ENCODE measurements at places on chromosomes 11 and 22.

GRCh38 chr11:70862093-70862492 lies 390.3 kb downstream of the SHANK2 start:
- DNase-seq: no peak

GRCh38 chr11:68783216-68783821 lies 32.0 kb upstream of the TESMIN start:
- DNase-seq: no peak

DNA sequence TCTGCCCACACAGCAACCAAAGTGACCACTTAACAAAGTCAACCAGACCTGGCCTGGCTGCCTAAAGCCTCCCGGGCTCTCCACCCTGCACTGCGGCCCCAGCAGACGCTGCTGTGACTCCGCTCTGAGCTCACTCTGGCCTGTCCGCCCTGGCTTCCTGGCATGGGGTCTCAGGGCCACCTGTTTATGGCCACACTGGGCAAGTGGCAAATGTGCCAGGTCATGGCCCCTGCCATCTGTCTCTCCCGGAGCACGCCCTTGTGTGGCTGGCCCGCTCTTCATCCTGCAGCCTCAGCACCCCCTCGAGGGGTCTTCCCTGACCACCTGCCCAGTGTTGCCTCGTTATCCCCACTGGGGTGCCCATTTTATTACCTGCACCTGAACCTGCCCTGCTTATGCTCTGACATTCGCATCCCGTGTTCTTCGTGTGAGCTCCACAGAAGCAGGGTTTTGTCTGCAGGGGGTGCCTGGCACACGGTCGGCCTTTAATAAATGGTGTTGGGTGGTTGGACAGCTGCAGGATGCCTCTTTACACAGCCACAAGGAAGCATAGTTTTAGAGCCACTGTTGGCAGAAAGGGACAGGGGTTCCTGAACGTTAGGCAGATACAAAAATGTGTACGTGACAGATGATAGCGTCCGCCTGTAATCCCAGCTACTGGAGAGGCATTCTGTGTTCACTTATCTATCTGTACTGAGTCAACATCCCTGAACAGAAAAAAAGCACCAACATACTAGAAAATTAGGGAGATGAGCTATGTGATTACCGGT lies 785.6 kb downstream of the TBC1D22A start:
- no peak for DNase-seq

- no peak for DNase-seq
These were observed 138.3 kb upstream of the PLET1 start for GRCh38 chr11:112398798-112399478.

GRCh38 chr22:26732284-26732683 lies 74.9 kb downstream of the MIAT start:
- no peak for DNase-seq

GRCh38 chr11:6233984-6234386 lies 451 bp downstream of the FHIP1B start:
- DNase-seq: no peak

- peak; percentile 84 for DNase-seq
These were observed 3.9 kb upstream of the RAB38 start for GRCh38 chr11:88179141-88179540.

DNA sequence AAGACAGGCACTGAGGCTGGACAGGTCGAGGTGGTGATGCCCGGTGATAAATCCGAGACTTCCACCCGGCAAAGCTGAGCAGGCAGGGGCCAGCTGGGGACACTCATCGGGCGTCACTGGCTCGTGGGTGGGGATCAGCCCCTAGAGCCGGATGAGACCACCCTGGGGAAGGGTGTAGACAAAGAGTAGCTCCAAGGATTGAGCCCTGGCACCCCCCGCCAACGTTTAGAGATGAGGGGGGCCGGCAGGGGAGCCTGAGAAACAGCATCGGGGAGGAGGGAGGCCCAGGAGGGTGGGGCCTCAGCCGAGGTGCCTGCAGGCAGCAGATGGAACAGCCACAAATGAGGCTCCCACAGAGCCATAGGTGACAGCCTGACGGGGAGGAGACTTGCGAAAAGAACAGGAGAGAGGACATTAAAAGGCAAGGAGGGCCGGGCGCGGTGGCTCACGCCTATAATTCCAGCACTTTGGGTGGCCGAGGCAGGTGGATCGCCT lies 27.4 kb upstream of the CBX7 start:
- no peak for DNase-seq

- no peak for DNase-seq
These were observed 688.5 kb downstream of the TBC1D22A start for GRCh38 chr22:47450876-47451475.

GRCh38 chr11:11946180-11946579 lies 62.2 kb downstream of the DKK3 start:
- no peak for DNase-seq

- no peak for DNase-seq
These were observed 26.7 kb downstream of the UPB1 start for GRCh38 chr22:24521791-24522245.

DNA sequence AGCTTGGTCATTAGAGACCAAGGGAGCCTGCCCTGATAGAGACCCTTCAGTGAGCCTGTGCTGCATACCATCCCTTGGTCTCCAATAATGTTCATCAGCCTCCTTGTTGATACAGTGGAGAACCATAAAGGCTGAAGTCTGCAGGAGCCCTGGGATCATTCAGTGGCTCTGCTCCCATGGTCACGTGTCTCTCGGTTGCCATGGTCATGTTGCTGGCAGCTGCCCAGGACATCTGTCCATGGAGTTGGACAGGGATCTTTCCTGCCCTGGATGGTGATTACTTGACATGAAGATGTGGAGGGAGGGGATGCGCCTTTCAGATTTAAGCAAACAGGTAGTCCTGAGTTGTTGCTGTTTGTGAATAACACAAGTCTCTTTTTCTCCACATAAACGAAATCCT lies 38.2 kb downstream of the CYB5R2 start:
- no peak for DNase-seq

- DNase-seq: no peak
These were observed at the start of gene TAGLN for GRCh38 chr11:117199053-117199915. Gene TAGLN, plus strand, starts transcription at chr11:117199370. Its CDS starts 3,644 bp downstream, at chr11:117203014.

- no peak for DNase-seq
These were observed 78.4 kb downstream of the IGLL1 start for GRCh38 chr22:23501708-23502107.

- DNase-seq: no peak
These were observed 94.1 kb downstream of the CACNA1I start for GRCh38 chr22:39664485-39665200.

DNA sequence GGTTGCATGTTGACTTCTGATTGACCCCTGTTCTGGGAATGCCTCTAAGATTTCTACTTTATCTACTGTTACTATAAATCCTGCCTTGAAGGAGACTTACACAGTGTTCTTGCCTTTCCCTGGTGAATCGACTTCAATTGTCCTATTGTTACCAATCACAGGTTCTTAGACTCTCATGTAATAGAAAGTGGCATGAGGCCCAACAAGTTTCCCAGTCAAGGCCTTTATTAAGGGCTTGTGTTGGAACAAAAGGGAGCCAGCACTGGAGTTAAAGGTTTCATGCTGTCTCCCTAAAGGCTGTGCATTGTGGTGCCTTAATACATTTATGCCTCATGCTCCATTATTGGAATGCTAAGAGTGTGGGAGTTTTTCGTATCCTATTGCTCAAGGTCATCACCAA lies 23.3 kb downstream of the MS4A2 start:
- no peak for DNase-seq

DNA sequence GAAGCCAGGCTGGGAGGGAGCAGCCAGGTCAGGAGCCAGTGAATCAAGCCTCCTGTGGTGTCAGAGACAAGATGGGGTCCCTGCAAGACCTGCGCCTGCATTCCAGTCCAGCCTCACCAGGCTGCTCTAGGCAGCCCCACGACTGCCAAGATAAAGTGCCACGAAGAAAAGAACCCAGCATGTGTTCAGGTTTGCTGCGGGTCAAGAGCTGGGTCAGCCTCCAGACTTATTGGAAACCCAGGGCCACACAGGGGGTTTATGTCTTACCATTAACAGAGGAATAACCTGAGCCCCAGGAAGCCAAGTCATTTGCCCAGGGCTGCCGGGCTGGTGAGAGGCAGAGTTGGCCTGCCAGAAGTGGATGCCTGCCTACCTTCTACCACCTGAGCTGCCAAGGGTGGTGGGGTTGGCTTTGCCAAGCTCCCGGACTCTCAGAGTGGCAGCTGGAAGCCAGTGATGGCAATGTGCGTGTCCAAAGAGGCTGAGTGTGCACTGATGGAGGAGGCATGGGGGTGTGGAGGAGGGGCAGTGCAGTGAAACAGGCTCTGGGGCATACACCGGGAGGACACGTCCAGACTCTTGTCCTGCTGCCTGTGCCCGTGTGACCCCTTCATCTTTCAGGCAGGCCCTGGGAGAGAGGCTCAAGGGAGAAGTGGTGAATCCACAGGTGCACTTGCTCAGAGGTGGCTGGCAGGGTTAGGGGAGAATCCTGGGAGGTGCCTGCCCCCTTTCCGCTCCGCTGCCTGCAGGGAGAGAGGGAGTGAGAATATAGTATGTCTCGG lies 1.7 kb downstream of the RASD2 start:
- DNase-seq: no peak

- DNase-seq: no peak
These were observed 130.4 kb downstream of the ATXN10 start for GRCh38 chr22:45802054-45802453.

GRCh38 chr22:38411016-38411415 lies 44.0 kb downstream of the KCNJ4 start:
- DNase-seq: no peak

GRCh38 chr11:112318661-112319060 lies 58.0 kb upstream of the PLET1 start:
- no peak for DNase-seq

DNA sequence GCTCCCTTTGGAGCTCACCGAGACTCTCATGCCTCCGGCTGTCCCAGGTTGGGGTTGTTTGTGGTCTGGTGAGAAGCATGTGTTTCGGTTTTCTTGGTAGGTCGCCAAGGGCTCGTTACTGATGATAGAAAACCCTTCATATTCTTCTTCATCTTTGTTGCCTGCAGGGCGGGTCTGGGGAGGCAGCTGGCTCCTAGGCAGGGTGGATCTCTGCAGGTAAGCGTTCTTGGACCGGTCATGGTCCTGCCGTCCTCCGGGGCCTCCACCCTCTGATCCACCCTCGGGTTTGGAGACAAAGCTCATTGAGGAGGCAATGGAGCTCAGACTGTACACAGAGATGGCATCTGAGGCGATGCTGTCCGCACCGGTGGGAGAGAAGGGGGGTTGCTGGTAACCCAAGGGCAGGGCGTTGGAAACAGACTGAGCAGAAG lies 64.3 kb upstream of the PITPNB start:
- no peak for DNase-seq

DNA sequence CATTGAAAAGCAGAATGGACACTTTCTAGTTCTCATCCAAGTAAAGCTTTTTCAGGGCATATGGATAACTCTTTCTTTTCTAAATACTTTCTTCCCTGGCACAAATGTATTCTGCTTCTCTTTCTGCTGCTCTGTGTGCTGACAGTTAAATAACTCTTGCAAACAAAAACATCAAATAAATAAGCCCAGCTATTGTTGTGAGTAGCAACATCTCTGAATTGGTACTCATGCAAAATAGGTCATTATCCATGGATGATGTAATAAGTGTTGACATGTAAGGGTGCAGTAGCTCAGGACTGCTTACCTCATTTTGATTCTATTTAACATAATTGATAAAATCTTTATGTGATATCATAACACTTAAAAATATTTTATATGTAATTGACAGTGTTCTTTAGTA lies 164.3 kb downstream of the MSANTD4 start:
- no peak for DNase-seq

DNA sequence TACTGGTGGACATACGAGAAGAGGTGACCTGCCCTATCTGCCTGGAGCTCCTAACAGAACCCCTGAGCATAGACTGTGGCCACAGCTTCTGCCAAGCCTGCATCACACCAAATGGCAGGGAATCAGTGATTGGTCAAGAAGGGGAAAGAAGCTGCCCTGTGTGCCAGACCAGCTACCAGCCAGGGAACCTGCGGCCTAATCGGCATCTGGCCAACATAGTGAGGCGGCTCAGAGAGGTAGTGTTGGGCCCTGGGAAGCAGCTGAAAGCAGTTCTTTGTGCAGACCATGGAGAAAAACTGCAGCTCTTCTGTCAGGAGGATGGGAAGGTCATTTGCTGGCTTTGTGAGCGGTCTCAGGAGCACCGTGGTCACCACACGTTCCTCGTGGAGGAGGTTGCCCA lies 6.9 kb downstream of the TRIM6 start:
- no peak for DNase-seq

- no peak for DNase-seq
These were observed 82.1 kb upstream of the GALNT18 start for GRCh38 chr11:11703885-11704284.

- DNase-seq: no peak
These were observed 63.7 kb upstream of the PARVG start for GRCh38 chr22:44116755-44117684.

- DNase-seq: no peak
These were observed 43.0 kb upstream of the NTM start for GRCh38 chr11:131327421-131327820.

GRCh38 chr11:127049486-127049885 lies 48.9 kb upstream of the KIRREL3 start:
- no peak for DNase-seq

- DNase-seq: peak; percentile 58
These were observed 39.9 kb downstream of the PTPRJ start for GRCh38 chr11:48020092-48020755.

DNA sequence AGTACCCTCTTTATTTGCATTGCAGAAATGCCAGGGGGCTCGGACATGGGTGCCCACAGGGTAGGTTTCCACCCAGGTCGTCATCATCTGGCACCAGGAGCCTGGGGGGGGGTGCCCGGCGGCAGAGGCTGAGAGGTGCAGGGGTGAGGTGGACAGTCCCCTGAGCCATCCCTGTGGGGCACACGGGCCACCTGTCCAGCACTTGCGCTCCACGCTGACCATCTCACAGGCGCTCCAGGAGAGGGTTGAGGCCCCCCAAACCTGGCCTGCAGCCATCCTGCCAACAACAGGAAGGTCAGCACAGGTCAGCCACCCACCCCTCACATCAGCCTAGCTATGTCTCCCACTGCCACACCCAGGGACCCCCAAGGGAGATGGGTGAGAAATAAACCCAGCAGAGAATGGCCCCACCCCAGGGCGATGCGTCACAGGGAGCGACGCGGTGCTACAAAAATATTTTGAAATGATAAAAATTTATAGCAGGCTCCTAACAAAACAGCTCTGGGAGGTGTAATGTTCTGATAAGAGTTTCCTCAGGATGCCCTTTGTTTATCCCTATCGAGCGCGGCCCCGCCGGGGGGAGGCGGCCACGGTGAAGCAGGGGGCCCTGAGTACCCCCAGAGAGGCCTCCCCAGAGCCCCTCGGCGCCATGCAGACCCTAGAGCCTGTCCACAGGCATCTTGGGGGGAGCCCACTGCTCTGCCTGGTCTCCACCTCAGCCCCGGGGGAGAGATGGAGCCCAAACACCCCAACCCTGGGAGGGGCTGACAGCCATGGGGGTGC lies 21.0 kb upstream of the GNB1L start:
- DNase-seq: no peak

- DNase-seq: no peak
These were observed 27.8 kb downstream of the CEP295 start for GRCh38 chr11:93689240-93689639.

Data from T-helper 2 cell (primary cell).